ENCODE measurements at places on chromosomes 12 and 14.
A peak's percentile ranks its signal among the peaks of the same experiment; 100 is the strongest.

GRCh38 chr12:6263931-6264330, 46.6 kb upstream of the PLEKHG6 start:
- no peak for DNase-seq

- DNase-seq, result no peak
These were observed 23.0 kb upstream of the NRDE2 start for GRCh38 chr14:90354551-90355298.

DNA sequence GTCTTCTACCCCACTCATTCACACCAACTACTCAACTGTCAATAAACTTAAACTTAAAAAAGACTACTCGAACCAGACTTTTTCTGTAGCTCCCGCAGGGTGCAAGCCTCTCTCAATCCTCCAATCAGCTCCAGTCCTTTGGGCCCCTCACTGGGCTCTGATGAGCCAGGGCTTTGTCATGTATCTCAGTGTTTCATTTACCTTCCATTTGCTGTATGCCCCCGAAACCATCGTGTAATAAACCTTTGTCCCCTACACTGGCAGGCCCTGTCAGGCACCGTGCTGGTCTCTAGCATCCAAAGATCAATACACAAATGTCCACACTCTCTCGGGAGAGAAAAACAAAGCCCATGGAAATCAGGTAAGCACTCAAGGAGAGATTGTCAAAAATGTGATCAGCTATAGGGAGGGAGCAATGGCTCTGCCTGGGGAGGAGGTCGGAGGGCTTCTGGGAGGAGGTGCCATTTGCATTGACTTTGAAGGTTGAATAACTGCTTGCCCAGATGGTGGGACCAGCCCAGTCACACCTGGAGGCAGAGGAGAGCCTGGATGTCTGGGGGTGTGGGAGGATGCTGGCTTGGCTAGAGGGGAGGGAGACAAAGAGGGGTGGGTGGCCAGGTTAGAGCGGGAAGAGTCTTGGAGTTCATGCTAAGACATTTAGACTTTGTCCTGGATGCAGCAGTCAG, 42.1 kb upstream of the DICER1 start:
- no peak for DNase-seq

GRCh38 chr12:111368291-111368787, 556 bp downstream of the PHETA1 start:
- no peak for DNase-seq

- DNase-seq, result no peak
These were observed 9.5 kb downstream of the ACIN1 start for GRCh38 chr14:23085458-23085857.

- no peak for DNase-seq
These were observed 5.8 kb upstream of the DICER1 start for GRCh38 chr14:95163132-95163531.

- no peak for DNase-seq
These were observed 81.7 kb downstream of the CPNE8 start for GRCh38 chr12:38823738-38824137.

DNA sequence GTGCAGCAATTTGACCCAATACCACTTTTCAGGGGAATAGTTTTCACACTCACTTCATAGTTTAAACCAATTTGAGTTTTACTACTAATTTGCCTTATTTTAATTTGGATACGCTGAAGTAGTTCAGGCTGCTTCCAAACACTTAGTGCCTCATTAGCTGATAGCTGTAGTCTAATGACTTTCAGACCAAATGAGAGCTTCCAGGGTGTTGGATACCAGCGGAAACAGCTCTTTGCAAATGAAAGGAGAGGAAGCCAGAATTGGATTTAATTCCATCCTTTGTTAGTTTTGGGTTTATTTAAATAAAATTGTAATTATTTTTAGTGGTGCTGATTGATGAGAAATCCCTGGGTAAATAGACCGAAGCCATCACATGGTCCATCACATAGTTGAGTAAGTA, 158.3 kb upstream of the SEL1L start:
- DNase-seq, result no peak

- DNase-seq, result no peak
These were observed 37.6 kb upstream of the SPTLC2 start for GRCh38 chr14:77654001-77654441.

DNA sequence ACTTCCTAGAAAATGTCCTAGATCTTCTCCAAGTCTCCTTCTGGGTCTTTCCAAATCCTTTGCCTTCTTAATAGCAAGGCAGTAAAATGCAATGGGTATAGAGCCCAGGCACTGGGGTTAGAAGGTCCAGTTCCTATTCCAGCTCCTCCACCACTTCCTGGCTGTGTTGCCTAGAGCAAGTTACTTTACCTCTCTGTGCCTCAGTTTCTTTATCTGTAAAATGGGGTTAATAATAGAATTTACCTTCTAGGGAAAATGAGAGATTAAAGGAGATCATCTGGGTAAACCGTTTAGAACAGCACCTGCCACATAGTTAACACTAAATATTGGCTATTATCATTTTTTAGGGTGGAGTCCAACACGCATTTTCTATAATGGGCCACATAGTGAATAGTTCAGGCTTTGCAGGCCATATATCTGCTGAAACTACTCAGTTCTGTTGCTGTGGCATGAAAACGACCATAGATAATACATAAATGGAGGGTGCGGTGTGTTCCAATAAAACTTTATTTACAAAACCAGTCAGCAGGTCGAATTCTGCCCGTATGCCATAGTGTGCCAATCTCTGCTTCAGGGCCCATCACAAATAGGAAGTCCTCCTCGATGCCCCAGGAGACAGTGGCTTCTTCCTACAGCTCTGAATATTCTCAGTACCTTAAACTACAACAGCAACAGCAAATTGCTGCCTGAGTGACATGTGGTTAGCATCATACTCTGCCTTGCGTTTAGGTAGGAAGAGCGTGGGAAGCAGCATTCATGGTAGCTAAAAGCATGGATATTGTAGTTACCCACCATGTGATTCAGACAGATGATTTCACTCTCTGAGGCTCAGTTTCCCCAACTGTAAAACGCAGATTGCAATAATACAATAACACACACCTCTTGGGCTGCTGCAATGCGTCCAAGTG, 60.9 kb downstream of the SVOP start:
- no peak for DNase-seq

DNA sequence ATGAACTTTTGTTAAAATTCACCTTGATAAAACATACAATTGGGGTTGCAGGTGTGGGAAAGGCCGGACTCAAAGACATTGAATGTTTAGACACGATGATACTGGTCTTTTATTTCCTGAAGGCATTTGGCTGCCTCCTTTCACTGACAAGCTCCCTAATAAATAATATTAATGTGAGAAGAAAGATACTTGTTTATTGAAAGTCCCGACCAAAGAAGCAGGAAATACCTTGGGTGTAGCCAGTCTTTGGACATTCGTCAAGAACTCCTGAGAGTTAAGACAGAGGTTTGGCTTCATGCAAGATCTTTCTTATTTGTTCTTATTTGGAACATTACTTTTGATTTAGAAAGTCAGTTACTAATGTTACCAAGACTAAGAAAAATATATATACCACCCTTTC, 1133.8 kb upstream of the SEL1L start:
- no peak for DNase-seq

GRCh38 chr12:46549527-46550265, 177.1 kb upstream of the SLC38A2 start:
- no peak for DNase-seq

- DNase-seq, result no peak
These were observed 32.9 kb downstream of the ZFYVE21 start for GRCh38 chr14:103748534-103748857.

- no peak for DNase-seq
These were observed 21.9 kb downstream of the HIP1R start for GRCh38 chr12:122856999-122857671.

- DNase-seq, result no peak
These were observed 161.5 kb downstream of the RPS29 start for GRCh38 chr14:49424436-49425331.

- no peak for DNase-seq
These were observed 76.7 kb downstream of the TBK1 start for GRCh38 chr12:64528616-64529015.

GRCh38 chr14:55589171-55589570, 9.2 kb downstream of the KTN1 start:
- DNase-seq, result no peak

DNA sequence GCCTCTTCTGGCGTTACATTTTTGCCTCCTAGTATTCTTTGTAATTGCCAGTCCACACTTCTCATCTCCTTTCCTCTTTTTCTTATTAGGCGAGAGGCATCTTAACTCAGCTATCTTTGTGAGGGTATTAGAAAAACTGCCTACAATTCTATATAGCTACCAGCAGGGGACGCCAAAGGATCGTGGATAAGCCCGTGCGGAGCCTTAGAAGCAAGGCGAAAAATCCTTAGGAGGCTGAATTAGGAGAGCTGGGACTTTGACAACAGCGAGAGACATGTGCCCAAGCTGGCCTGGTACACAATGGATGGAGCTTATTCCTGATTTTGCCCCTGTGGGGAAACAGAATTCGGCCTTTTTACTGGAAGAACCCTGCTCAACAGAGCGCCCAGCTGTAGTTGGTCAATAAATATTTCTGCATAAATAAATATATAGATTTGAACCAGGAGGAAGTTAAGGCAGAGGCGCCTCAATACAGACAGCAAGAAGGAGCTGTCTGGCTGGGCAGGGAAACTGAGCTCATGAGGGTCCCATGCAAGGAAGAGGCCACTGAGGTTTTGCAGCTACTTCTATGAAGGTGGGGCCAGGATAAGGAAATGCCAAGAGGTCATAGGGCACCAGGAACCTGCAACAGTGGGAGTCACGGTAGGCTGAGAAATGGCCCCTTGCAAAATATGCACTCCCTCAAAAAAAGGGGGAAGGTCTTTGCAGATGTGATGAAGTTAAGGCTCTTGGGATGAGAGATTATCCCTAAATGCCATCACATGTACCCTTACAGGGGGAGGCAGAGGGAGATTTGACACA, 14.6 kb upstream of the RBM19 start:
- peak; percentile 71 for DNase-seq

GRCh38 chr12:80792861-80793260, 76.1 kb downstream of the MYF5 start:
- no peak for DNase-seq

DNA sequence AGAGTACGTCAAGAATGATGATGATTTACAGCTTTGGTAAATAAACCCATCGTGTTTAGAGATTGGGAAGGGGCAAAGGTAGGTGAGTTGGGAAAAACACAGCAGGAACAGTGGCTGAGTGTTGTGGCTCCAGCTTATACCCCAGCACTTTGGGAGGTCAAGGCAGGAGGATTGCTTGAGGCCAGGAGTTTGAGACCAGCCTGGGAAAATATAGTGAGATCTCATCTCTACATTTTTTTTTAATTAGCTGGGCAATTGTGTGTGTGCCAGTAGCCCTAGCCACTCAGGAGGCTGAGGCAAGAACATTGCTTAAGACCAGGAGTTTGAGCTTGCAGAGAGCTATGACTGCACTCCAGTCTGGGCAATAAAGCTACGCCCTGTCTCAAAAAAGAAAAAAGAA, 77.1 kb downstream of the RASSF9 start:
- no peak for DNase-seq

GRCh38 chr12:95200128-95200894, 17.0 kb downstream of the FGD6 start:
- no peak for DNase-seq

Data from iPS DF 19.7 (cell line).